ENCODE measurements at places on chromosomes 11 and 22. TPM values are rescaled to one million over a fixed set of nuclear protein-coding genes. Genes with fewer than 3 reads are reported as not detected.

Gene CSF2RB
- not detected for total RNA-seq

Gene GLYATL2
- 0.38 TPM for total RNA-seq

Gene VSTM5
- under 0.01 TPM for total RNA-seq

Gene NPAS4
- total RNA-seq, result 0.13 TPM

Gene NXPE1
- total RNA-seq, result not detected

Gene LSP1
- 5.6 TPM for total RNA-seq

Gene GALNT18
- 2.8 TPM for total RNA-seq

Gene PLAAT4
- total RNA-seq, result 51.5 TPM

Gene HORMAD2
- total RNA-seq, result 0.51 TPM

Gene NUP50
- 78.4 TPM for total RNA-seq

Gene SIDT2
- total RNA-seq, result 24.2 TPM

Gene BIK
- total RNA-seq, result 9.5 TPM

Gene CEP57
- total RNA-seq, result 24.1 TPM

Gene ACTN3
- total RNA-seq, result under 0.01 TPM

Gene SPI1
- not detected for total RNA-seq

Gene RTN4RL2
- 4.4 TPM for total RNA-seq

Gene ART5
- 3.0 TPM for total RNA-seq

Gene RFPL3
- total RNA-seq, result not detected

Gene APOA4
- total RNA-seq, result not detected

Gene HEPHL1
- not detected for total RNA-seq

Gene LDLRAD3
- total RNA-seq, result 11.7 TPM

All from mesangial cell (primary cell).